Thyroid gland (tissue), 4 donors: ENCODE measurements at places on chromosomes 6 and 20. TPM values are rescaled to one million over a fixed set of nuclear protein-coding genes. Genes with fewer than 3 reads are reported as not detected.

Gene JPH2
- 2.3 TPM for total RNA-seq

Gene BANF2
- not detected for total RNA-seq

Gene GABRR1
- total RNA-seq: not detected

Gene TINAG
- not detected for total RNA-seq

Gene STMN3
- total RNA-seq: 53.7 TPM

Gene GPX5
- not detected for total RNA-seq

Gene SPEF1
- 0.13 TPM for total RNA-seq

Gene C6orf58
- total RNA-seq: not detected

Gene VEGFA
- total RNA-seq: 510 TPM

Gene ATP6V1G2
- total RNA-seq: 1.2 TPM

Gene NRSN2
- 29.8 TPM for total RNA-seq

Gene ZC2HC1B
- total RNA-seq: not detected

Gene VIP
- not detected for total RNA-seq

Gene RHAG
- not detected for total RNA-seq

Gene TNXB
- 110 TPM for total RNA-seq

Gene ACTR5
- 9.9 TPM for total RNA-seq

Gene BTNL2
- not detected for total RNA-seq

Gene RAB5IF
- 69.6 TPM for total RNA-seq

Gene NNAT
- 0.45 TPM for total RNA-seq

Gene SCUBE3
- 119 TPM for total RNA-seq

Gene NR2E1
- total RNA-seq: not detected

Gene SOX4
- 18.3 TPM for total RNA-seq

Gene SLC35D3
- not detected for total RNA-seq

Gene LTB
- total RNA-seq: not detected

Gene DEFB110
- not detected for total RNA-seq

Gene TMEM14B
- 196 TPM for total RNA-seq

Gene SLC24A3
- total RNA-seq: 5.1 TPM

Gene RFX6
- total RNA-seq: not detected

Gene NHLRC1
- 4.2 TPM for total RNA-seq

Gene REV3L
- total RNA-seq: 38.2 TPM

Gene ZNF322
- 21.7 TPM for total RNA-seq

Gene PTCRA
- not detected for total RNA-seq

Gene TRIM40
- not detected for total RNA-seq

Gene RBPJL
- not detected for total RNA-seq

Gene ACTL10
- total RNA-seq: 3.0 TPM

Gene MAFB
- 46.1 TPM for total RNA-seq

Gene BNIP5
- total RNA-seq: not detected

Gene HLA-DMB
- 55.0 TPM for total RNA-seq

Gene WFDC10B
- not detected for total RNA-seq

Gene NKX2-2
- total RNA-seq: 0.42 TPM

Gene SLC25A27
- 81.4 TPM for total RNA-seq
